ENCODE measurements at places on chromosomes 7 and 10.

DNA sequence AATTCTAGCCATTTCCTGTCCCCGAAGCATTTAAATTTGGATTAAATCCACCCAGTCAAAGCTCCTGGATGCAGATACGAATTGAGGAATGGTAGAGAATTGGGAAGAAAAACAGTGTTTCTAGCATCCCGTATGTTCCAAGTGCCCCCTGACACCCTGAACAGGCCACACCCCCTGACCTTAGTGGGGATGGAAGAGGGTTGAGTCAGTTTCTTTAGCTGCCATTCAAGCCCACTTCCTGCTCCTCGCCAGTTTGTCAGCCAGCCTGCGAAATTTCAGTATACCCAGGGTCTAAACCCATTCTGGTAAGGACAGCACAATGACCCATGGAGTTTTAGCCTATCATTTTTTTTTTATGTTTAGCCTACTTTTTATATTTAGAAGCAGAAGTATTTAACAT lies 101.1 kb downstream of the PKD1L1 start:
- H3K36me3 ChIP-seq: no peaks in the 10 kb centered on the region
- H3K27ac ChIP-seq: no peak overlapping the region
- H3K4me1 ChIP-seq: peaks cover 7% of the 10 kb centered on the region
- H3K27me3 ChIP-seq: peaks cover 6% of the 10 kb centered on the region

DNA sequence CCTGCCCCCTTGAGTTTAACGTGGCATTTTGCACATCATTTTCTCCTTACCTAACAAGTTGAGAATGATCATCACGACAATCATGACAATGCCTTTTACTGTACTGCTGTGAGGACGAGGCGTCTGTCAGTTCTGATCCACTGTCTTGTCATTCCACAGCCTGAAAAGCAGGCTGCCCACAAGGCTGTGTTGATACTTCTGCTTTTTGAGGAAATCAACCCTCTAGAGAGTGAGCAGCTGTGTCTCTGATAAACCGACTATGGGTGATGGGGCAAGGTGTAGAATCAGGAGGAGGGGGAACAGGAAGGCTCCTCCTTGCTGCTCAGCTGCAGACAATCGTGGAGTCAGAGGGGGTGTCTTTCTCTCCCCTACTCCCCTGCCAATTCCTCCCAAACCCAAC lies 30.6 kb upstream of the C10orf120 start:
- H3K36me3 ChIP-seq: no peaks in the 10 kb centered on the region
- no peak for DNase-seq
- no peaks in the 10 kb centered on the region for H3K4me1 ChIP-seq
- peaks cover 56% of the 10 kb centered on the region for H3K27me3 ChIP-seq
- no peak overlapping the region for H3K4me3 ChIP-seq

DNA sequence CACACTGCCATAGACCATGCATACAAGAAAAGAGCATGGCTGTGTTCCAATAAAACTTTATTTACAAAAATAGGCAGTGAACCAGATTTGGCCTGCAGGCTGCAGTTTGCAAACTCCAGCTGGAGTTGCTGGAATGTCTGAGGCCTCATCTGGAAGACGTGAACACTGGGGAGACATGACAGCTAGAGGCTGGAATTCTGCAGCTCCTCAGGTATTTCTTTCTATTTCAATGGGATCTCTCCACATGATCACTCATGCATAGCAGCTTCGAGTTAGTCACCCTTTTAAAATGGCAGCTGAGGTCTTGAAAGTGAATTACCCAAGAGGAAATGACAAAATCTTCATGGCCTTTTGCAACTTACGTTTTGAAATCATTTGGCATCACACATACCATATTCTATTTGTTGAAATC lies 52.6 kb upstream of the BET1 start:
- no peaks in the 10 kb centered on the region for H3K27me3 ChIP-seq
- no peak for DNase-seq
- H3K4me1 ChIP-seq: peaks cover 5% of the 10 kb centered on the region
- H3K27ac ChIP-seq: no peak overlapping the region

DNA sequence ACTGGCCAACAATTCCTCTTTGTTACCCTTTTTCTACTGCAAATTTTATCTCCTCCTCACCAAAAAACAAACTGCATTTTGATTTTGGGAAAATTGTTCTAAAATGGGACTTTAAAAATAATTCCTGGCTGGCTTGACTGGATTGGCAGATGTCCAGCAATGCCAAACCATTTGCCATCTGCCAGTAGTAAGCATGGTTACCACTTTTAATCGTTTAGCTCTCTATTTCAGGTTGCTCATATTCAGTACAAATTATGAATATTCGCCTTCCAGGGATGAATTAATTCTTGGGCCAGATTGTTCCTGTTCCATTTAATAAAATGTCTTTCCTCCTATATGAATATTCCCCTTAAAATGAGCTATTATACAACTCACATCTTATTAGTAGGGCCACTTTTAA lies 35.7 kb downstream of the SMNDC1 start:
- H3K4me1 ChIP-seq: peaks cover 22% of the 10 kb centered on the region
- H3K36me3 ChIP-seq: no peaks in the 10 kb centered on the region
- H3K27me3 ChIP-seq: no peaks in the 10 kb centered on the region
- no peak overlapping the region for H3K27ac ChIP-seq

DNA sequence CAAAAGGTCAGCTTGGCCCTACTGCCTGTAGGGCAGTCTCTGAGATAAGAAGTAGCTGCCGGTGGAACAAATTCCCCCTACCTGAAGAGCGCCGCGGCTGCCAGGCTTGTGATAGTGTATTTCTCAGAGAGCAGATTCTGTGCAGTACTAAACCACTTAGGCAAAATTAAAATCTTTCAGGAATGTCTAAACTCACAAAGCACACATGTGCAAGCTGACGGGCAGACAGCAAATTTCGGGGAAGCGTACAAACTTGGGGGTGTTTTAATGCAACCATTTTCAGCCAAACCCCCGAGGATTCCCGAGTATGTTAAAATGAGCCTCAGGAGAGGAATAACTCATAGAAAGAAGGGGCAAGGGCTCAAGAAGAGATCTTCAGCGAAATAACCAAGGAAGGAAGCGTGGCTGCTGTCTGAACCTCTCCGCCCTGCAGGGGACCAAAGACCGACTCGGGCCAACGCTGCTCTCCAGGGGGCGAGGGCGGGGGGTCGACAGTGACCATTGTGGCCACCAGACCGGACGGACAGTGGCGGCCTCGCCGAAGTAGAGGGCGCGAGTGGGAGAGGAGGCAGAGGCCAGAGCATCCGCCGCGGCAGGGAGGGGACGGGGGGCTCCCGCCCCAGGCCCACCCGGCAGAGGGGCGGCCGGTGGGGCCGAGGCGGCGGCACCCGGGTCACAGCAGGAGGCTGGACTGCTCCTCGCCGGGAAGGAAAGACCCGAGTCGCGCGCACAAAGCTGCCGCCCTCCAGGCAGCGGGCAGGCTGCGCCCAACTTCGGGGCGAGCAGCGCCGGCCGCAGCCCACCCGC lies 819 bp downstream of the HYCC1 start:
- no peak overlapping the region for H3K27ac ChIP-seq
- H3K4me3 ChIP-seq: no peak overlapping the region
- no peaks in the 10 kb centered on the region for H3K27me3 ChIP-seq
- no peaks in the 10 kb centered on the region for H3K4me1 ChIP-seq
- DNase-seq: peak; percentile 46
